ENCODE measurements at places on chromosomes 3 and 15.

DNA sequence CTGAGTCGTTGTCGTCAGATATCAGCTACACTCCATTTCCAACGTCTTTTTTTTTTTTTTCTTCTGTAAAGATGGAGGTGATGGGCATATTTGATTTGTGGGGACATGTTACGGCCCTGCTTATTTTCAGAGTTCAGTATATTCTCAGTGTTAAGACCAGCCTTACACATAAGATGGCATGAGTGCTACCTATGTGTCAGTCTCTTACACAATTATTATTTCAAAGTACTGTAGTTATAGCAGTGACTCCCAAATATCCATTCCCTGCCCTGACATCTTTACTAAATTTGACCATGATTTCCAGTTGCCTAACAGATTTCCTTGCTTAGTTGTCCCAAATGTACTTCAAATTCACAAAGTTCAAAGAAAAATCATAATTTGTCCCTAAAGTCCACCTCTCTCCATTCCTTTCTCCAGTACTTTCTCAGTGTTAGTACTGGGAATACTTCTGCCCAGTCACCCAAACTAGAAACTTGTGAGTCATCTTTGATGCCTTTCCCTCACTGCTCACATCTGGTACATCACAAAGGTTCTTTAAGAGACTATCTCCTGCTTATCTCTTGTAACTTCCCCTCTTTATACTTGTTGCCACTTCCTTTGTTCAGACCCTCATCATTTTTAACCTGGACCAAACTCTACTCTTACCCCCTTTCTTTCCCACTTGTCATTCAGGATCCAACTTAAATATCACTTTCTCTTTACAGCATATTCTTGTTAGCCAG, 67.0 kb downstream of the ZNF609 start:
- no peak for DNase-seq

GRCh38 chr15:77538027-77538451, 94.7 kb downstream of the LINGO1 start:
- no peak for DNase-seq

GRCh38 chr3:187640569-187641059, 29.6 kb downstream of the SST start:
- DNase-seq, result no peak

GRCh38 chr3:185728630-185729336, 96.1 kb downstream of the IGF2BP2 start:
- no peak for DNase-seq

- DNase-seq, result no peak
These were observed 67.2 kb downstream of the DHX30 start for GRCh38 chr3:47870156-47870555.

GRCh38 chr3:64431526-64432091, 206.3 kb upstream of the PRICKLE2 start:
- no peak for DNase-seq

- no peak for DNase-seq
These were observed 106.3 kb downstream of the LSM3 start for GRCh38 chr3:14284694-14285547.

GRCh38 chr15:69090197-69090948, 70.1 kb upstream of the GLCE start:
- DNase-seq, result no peak

DNA sequence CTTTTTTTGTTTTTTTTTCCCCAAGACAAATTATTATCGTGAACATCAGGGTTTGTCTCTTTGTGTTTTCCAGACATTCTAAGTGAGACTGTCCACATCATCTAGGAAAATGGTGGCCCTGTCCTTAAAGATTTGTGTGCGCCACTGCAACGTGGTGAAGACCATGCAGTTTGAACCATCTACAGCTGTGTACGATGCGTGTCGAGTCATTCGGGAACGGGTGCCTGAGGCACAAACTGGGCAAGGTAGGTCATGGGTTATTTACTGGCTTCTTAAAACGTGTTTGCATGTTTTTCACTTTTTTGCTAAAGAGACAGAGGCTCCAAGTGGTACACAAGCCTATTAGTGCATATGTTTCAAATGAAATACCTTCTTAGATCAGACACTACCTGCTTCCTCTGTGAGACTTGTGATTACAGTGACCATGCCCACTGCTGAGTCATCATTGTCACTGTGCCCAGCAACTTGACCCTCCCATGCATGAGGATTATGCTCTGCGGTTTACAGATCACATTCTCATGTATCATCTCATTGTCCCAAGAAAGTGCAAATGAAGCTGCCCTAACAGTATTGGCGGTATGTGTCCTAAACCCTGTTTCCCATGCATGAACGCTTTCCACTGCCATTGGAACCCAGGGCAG, 395.2 kb upstream of the TPM1 start:
- DNase-seq, result no peak

DNA sequence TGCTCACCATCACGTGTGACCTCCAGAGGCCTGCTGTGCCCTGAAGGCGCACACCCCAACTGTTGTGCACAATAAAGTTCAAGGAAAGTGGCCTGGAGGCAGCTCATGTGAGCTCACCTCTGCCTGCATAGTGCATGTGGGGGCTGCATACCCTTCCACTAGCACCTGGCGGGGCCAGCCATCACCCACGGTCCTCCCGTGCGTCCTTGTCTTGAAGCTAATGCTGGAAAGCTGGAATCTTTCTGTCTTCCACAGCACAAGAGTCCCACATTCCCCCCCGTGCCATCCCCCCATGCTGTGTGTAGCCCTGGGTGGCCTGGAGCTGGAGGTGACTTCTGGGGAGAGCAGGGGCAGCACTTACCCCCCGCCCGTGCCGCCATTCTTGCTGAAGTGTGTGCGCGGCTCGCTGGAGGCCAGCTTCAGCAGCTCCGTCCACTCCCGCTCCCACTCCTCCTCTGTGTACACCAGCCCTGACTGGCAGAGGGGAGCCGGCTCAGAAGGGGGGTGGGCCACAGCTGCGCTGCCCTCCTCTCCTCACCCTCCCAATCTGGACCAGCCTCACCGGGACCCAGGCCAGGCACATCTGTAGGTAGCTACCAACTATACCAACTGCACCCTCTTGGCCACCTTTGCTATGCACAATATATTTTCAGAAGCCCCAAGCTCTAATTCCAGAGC, 199.5 kb downstream of the KLF13 start:
- no peak for DNase-seq

DNA sequence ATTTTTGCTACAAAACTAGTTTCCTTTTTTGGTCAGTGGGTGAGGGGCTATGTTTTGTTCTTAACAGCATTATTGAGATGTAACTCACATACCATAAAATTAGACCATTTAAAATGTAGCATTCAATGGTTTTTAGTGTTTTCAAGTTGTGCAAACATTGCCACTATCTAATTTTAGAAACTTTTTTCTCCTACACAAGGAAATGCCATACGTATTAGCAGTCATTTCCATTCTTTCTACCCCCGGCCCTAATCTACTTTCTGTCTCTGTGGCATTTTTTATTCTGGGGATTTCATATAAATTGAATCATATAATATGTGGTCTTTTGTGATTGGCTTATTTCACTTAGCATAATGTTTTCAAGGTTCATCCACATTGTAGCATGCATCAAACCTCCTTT, 55.0 kb upstream of the TIPARP start:
- no peak for DNase-seq

DNA sequence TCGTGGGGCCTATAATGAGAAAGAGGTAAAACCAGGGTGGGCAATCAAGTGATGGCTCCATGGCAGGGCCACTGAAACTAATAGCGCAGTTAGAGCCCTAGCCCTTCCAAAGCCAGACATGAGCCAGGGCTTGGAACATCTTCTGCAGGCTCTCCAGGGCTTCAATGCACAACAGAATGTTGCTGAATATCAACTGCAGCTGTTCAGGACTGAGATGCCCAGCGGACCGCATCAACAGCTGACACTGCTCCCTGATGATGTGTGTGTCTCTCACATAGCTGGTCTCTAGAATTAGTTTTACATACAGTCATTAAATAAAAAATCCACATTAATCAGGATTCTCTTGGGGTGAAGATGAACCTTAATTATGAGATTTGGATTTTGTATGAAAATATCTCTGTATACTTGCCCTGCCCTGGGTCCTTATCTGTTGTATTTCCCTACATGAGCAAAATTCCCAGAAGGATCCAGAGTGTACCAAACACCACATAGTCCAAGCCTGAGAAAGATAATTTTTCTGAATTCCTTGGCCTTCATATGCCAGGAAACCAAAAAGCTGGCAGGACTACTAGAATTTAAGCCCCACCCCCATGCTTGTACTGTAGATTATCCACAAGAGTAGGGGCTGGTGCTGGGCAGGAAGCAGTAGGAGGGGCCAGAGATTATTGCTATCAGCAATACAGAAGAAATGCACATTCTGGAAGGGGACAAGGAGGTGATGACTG, 7.7 kb upstream of the GOLGB1 start:
- no peak for DNase-seq

DNA sequence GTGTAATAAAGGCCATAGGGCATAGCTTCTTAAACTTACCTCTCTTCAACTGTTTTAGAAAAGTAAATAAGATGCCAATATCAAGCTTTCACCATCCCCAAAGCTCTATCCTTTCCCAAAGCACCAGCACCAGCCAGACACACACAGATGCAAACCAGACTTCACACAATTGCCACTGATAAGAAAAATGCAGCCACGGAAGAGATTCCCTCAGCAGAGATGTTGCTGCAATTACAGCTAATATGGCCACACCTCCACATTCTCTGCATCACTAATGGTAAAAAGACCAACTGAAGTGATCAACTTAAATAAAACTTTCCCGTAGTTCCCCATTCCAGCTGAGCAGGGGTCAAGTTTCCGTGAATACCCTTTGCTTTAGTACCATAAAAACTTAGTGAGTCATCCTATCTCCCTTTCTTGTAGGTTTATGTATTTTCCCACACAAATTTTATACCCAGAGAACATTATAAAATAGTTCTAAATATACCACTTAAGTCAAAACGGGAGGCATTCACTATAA, 64.4 kb downstream of the SLC9A9 start:
- no peak for DNase-seq

GRCh38 chr3:108124337-108125152, 33.7 kb upstream of the CD47 start:
- peak; percentile 87 for DNase-seq

DNA sequence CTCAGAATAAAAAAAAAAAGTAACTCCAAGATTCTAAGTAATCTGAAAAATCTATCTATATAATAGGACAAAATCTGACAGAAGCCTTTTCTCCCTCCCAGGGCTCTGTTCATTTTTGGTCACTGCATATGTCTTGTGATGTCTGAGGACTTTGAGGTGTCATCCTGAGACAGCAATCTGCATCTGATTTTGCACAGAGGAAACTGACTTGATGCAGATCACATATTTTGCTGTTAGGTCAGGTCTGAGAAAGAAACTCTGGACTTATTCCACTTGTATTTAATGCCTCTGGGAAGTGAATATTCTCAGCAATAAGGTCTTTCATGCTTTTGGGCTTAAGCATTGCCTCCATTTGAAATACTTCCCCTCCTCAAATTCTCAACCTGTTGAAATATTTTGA, 295.2 kb upstream of the THBS1 start:
- DNase-seq, result no peak

GRCh38 chr3:172146349-172146748, 107.0 kb downstream of the FNDC3B start:
- no peak for DNase-seq

- DNase-seq, result no peak
These were observed 53.9 kb downstream of the PXYLP1 start for GRCh38 chr3:141285570-141285969.

DNA sequence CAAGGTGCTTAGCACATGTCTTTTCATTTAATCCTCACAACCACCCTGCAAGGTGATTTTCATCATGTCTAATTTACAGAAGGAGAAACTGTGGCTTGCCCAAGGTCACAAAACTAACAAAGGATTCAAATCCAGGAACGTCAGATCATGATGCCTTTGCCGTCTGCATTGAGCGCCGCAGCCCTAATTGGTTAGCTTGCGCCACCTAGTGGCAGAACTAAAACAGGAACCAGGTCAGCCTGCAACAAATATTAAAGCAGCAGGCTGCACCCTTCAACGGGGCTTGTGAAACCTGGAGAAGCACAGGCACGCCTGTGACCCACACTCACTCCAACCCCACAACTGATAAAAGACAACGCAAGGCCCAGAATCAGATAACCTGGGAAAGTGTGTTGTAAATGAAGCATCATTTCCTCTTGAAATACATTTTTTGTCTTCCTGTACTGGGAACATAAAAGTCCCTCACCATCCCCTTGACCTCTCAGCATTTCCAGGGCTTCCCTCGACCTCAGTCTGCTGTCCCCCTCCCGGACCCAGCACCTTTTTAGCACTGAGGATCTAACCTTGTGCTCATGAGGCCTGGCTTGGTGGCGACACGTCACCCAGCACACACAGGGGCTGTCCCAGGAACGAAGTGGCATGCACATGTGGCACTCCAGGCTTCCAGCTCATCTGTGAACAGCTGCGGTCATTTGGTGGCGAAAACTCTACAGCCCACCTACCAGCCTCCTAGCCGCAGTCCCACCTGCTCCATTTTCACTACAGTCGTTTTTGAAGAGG, 17.3 kb downstream of the DPH3 start:
- DNase-seq, result peak; percentile 85

DNA sequence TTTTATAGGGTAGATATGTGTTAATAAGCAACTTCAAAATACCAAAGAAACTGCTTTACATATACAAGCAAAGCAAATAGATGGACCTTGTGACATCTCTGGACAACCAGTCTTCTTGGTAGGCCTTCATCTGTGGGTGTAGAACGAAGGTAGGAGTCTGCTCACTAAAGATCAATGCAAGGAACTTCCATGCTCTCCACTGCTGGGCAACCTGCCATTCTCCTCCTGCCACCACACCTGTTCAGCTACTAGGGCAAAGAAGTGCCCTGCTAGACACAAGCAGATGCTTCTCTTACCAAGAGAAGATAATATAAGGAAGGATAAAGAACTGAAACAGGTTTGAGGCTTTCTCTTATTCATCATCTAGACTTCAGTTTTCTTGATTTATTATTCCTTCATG, 12.6 kb downstream of the PPARG start:
- no peak for DNase-seq

DNA sequence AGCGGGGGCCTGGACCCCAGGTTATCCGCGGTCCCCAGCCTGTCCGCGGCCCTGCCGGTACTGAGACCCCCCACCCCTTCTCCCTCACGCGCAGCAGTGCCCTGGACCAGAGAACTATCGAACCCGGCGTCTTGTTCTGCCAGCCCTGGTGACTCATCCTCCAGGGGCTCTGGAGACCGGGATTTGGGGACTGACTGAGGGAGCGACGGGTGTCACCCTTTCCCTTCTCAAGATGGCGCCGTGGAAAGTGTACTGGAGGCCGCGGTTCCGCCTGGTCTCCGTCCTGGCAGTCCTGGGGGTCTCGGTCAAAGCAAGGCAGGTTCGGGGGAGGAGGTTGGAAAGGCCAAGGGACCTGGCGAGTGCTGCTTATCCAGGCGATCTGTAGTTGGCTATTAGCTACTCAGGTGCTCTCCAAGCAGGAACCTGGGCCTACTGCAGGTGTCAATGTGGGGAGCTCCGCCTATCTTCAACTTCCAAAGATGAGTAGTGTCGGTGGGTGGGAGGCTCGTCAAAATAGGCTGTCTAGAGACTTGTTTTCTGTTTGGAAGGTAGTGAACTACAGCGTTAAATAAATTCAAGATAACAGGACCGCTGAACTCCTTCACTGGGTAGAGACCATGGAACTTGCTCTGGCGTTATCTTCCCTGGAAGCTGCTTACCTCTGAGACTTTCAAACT, 790 bp downstream of the RAB5A start:
- DNase-seq, result peak; percentile 14

GRCh38 chr3:149609595-149609994, 48.2 kb downstream of the WWTR1 start:
- DNase-seq, result no peak

Measured in AML-193 (cell line).